ENCODE measurements at places on chromosomes 11 and 22.

DNA sequence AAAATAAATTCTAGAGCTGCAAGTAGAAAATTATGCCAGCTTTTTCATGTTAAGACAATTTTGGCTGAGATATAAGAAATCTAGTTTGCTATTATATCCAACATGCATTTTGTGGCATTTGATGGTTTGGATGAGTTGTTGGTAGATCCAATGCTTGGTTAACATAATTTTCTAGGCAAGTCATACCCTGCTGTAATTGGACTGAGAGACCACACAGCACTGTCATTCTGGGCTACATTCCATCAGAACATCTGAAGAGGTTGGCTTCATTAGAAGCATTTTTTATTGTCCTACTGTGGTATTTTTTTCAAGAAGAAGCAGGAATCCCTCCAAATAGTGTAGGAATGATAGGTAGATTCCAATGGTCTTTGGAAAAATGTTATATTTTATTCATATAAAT, 561.0 kb downstream of the LUZP2 start:
- DNase-seq: no peak

DNA sequence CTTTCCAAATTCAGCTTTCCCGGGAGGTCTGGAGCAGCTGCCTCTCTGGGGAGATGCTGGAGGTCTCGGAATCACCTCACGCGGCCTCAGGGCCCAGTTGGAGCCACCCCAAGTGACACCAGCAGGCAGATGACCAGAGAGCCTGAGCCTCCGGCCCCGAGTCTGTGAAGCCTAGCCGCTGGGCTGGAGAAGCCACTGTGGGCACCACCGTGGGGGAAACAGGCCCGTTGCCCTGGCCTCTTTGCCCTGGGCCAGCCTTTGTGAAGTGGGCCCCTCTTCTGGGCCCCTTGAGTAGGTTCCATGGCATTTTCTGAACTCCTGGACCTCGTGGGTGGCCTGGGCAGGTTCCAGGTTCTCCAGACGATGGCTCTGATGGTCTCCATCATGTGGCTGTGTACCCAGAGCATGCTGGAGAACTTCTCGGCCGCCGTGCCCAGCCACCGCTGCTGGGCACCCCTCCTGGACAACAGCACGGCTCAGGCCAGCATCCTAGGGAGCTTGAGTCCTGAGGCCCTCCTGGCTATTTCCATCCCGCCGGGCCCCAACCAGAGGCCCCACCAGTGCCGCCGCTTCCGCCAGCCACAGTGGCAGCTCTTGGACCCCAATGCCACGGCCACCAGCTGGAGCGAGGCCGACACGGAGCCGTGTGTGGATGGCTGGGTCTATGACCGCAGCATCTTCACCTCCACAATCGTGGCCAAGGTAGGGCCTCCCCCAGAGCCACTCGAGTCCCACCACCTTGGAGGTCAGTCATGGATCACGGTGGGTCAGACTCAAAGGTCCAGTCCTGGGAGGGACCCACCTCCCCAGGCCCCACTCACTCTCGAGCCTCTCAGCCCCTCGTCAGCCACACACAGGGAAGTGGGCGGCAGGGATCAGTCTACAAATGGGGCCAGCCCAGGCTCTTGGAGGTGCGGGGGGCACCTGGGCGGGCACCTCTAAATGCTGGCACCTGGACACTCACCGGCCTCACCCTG, 525 bp downstream of the SLC22A12 start:
- DNase-seq: no peak

DNA sequence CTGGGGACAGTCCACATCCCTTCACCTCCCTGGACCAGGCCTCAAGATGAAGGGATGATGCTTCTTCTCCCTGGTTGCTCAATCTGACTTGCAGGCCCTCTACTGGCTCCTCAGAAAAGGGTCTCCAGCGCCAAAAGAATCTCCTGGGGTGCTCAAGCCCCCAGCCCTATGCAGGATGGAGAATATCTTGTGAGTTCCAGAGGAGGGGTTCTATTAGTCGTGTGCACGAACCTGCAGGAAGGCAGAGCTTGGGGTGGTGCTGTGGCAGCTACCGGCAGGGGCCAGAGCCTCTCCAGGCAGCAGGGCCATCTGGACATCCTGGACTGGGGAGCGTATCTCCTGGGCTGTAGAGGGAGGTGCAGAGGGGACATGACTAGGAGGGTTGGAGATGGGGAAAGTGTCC, 1339.5 kb downstream of the BRD1 start:
- no peak for DNase-seq

DNA sequence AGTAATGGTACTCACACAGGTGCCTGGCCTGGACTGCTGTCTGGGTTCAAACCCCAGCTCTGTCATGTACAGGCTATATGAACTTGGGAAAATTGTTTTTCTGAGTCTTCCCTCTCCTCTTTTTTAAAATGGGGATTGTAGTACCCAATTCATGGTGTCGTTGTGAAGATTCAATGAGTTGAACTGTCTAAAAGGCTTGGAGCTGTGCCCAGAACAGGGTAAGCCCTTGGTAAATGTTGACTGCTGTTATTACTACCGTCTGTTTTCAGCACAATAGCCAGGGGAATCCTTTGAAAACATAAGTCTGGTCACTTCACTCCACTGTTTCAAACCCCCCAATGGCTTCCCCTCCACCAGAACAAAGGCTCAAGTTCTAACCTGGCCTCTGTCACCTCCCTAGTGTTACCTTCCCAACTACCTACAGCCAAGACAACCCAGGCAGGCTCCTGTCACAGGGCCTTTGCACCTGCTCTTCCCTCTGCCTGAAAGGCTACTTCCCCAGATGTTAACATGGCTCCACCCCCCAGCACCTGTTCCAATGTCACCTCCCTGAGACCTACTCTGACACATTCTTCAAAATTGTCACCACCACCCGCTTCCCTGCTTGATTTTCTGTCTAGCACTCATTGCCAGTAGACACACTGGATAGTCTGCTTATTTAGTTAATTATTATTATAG, 152.8 kb downstream of the CHST1 start:
- peak; percentile 35 for DNase-seq

- no peak for DNase-seq
These were observed 476.4 kb downstream of the INSC start for GRCh38 chr11:15591112-15591537.

DNA sequence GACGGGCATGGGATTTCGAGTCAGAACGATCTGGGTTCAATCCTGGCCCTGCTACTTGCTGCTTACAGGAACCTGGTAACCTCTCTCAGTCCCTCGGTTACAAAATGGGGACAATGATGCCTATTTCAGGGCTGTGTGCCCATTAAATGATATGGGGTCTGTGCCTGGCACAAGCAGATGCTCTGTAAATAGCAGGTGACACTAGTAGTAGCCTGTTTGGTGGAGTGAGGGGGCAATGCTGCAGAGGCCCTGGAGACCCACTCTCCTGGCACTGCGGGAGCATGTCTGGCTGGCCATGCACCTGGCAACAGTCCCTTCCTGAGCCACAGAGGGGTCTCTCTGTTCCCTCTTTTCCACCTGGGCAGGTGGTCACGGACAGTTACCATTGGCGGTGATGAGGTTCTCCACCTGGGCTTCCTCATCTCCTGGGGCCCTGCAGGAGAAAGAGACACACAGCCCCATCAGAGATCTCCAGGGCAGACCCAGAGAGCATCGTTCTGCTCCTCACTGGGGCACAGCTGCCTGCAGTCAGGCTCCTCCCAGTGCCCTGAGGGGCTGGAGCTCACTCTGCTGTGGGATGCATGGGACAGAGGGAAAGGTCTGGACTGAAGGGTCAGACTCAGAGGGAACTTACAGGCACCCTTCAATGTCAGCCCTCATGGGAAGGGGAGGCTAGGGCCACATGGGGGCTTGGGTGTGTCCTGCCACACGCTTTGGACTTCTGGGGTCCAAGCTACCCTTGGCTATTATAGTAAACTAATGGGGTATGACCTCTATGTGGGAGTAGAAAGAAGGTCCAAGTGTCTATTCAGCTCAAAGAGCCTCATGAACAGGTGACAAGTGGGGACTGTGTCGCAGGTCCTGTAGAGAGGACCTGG, 15.6 kb upstream of the FXYD2 start:
- no peak for DNase-seq

- DNase-seq: no peak
These were observed 855.0 kb downstream of the METTL15 start for GRCh38 chr11:28963187-28963586.

DNA sequence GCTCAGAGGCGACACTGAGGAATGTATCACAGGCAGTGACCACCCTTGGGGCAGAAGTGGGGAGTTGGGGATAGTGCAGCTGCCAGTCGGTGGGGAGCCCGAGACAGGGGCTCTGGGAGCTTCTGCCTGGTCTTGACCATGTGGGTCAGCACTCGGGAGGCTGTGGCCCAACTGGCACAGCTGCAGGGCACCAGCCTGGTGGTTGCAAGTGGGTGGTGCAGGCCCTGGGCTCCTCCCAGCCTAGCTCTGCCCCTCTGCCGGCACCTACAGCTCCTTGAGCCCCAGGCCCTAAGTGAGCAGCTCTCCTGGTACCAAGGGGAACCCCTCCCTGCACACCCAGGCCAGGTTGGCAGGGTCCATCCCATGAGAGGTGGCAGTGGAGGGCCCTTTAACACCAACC, 12.6 kb upstream of the RASL10A start:
- DNase-seq: no peak

- peak; percentile 38 for DNase-seq
These were observed 19.9 kb downstream of the EMID1 start for GRCh38 chr22:29225422-29226090.

DNA sequence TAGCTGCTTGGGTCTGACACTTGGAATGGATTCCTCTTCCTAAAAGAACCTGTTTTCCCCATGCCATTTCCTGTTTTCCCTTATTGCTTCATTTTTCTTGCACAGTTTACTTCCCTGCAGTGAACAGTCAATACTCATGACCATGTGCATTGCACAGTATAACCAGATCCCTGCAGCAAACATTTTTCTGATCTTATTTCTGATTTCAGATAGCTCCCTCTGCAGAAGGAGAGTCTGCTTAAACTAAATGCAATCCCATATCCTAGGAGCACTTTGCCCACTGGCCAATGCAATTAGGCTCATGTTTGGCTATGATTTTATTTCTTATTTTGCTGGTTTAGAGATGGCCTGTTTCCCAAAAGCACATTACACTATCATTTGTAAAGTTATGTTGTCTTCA, 96.7 kb upstream of the CD44 start:
- no peak for DNase-seq

DNA sequence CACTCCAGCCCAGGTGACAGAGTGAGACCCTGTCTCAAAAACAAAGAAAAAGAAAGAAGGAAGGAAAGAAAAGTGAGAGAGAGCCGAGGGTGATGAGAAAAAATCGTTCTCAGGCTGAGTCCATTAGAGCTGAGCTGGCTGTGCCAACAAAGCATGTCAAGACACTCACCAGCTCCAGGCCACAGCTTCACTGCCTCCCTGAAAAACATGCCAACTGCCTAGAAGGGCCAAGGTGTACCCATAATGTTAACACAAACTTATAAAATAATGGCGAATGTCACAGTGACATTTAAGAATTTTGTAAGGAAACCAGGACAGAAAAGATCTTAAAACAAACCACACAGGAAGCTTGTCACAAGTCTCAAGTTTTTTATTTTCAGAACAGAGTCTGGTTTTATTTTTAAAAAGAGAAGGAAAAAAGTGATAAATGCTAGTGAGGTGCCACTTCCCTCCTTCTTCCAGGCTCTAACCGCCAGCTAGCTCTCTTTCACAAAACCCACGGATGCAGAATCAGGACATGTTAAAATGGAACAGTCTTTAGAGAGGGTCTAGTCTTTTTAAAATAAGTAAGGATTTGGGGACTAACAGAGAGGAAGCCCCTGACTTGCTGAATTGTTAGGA, 5.1 kb downstream of the TMEM121B start:
- DNase-seq: no peak

GRCh38 chr11:33389635-33390034, 132.5 kb downstream of the HIPK3 start:
- DNase-seq: no peak

GRCh38 chr11:10670099-10670498, 23.5 kb downstream of the IRAG1 start:
- no peak for DNase-seq

- no peak for DNase-seq
These were observed 175.7 kb upstream of the CARD18 start for GRCh38 chr11:105315287-105315686.

GRCh38 chr11:61753672-61754071, 1.2 kb downstream of the MYRF start:
- no peak for DNase-seq

GRCh38 chr11:67436459-67437081, 912 bp downstream of the PTPRCAP start:
- no peak for DNase-seq

DNA sequence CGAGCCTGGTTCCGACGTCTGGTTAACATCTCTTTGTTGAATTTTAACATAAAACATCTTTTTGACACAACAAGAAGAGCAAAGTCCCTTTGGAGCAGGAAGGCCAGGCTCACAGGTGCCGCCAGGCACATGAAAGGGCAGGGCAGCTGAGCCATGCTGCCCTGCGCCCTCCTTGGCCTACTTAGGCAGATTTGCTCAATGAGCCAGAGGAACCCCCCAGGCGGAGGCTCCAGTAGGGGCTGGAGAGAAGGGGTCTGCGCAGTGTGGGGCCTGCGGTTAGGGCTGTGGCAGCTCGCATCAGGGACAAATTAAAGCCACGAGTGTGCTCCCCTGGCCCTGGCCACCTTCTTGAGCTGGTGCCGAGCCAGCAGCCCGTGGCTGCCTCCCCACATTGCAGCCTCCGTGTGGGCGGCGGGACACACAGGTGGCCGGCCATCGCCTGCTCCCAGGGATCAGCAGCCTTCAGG, 9.9 kb upstream of the SLC22A12 start:
- DNase-seq: no peak
